ENCODE measurements at places on chromosomes 7 and 10.

GRCh38 chr7:27031289-27032172, 64.3 kb downstream of the HOXA1 start:
- DNase-seq, result peak; percentile 1

DNA sequence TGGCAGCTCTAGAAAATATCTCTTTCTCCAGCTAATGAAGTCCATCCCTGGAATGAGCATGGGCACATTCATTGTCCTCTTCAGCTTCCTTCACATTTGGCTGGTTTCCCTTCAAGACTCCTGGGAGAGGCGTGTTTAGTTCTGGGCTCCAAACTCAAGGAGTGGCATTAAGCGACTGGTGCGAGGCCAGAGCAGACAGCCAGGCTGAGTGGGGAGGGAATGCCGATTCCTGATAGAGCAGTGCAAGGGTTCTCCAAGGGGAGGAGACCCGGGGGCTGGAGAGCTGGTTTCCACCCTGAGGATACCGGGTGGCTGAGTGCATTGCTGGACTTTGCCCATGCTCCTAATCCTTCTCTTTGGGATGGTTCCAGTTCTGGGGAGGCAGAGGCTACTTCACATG, 372.1 kb downstream of the RPS24 start:
- DNase-seq, result no peak

- DNase-seq, result no peak
Observed at GRCh38 chr7:103962070-103962469, 27.4 kb downstream of the RELN start.

- DNase-seq, result peak; percentile 36
Observed at GRCh38 chr10:11097686-11098085, 80.0 kb downstream of the CELF2 start.

DNA sequence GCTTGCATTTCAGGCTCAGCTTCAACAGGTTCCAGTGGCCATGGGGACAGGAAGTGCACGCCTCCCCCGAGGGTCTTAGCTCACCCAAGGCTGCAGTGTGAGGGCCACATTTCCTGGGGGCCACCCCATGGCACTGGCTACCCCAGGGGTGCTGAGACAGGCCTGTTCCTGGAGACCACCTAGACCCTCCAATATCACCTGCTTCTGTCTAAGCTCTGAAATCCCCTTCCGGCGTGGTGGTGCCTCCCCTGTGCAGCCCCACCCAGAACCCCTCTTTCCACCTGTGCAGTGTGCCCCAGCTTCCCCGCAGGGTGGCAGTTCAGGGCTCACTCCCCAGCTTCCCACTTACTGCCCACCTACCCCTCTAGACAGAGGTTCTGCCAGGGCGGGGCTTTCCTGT, 83.1 kb downstream of the ADARB2 start:
- no peak for DNase-seq

DNA sequence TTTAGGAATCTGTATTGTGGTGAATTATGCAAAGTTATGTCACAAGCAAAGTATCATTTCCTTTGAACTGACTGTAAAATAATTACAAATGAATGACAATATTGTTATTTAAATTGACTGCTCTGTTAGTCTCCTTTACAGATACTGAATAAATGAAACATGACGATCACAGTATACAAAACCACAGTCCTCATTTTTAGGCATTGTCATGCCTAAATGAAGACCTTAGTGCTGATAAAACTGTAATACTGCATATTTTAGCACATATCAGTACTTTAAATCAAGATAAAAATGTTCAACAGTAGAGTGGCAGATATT, 39.7 kb upstream of the FEZF1 start:
- no peak for DNase-seq

DNA sequence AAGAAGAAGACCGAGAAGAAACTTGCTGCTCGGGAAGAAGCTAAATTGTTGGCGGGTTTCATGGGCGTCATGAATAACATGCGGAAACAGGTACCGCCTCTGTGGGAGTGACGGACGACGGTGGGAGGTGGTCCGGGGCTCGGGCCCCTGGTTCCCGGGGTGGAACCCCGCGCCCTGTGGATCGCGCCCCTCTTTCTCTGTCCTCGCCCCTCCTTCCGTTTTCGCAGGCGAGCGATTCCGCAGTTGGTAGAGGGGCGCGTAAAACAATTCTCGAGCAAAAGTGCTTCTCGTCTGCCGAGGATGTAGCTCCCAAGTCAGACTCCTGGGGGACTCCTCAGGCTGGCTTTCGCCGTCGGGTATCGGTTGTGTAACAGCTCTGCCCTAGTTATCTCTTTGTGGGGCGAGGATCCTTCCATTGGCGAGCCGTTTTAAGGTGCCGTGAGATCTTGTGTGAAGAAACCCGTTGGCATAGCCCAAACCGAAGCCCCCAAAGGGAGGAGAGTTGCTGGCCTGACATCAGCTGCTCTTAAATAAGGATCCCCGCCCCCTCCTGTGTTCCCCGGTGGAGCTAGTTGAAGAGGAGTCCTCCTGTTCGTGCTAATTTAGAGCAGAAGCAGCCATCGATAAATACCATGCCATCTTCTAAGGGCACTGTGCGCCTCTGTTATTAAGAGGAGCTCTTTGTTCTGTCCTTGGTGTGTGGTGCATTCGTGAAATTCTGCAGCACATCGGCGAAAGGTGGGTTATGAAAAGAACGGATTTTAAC, 655 bp downstream of the KLHL7 start:
- DNase-seq, result no peak

GRCh38 chr7:95963446-95963990, 191.2 kb downstream of the DYNC1I1 start:
- DNase-seq, result no peak

- DNase-seq, result no peak
Observed at GRCh38 chr7:128102490-128103291, 71.5 kb upstream of the LRRC4 start.

DNA sequence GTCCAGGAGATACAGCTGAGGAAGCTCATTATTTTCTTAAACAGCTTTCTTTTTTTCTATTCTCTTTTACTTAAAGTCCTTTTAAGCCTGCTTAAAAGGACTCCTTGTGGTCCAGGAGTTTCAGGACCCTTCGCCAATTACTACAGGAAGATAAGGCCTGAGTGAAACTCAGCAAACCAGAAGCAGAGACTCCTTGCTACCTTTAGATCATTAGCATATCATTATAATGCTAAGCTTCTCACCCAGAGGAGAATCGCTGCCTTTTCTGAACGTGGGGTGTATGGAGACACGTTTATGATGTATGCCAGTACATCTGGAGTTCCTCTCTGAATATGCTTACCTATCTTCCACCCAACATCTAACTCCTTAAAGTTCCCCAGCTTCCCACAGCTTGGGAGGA, 47.5 kb downstream of the ANKMY2 start:
- no peak for DNase-seq

DNA sequence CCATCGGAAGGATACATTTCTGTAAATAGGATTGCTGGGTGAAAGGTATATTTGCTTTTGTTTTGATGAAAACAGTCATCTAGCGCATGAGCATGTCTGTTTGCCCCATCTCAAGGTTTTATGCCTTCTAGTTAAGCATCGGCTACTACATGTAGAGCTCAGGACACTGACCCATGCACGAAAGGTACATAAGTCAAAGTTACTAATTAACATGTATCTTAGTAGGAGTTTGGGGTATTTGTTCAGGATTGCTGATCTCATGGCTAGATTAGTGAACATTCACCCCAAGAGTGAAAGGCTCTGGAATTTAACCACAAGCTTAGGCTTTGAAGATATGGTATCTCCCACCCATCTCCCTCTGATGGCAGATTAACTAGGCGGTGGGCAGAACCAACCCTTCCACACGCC, 91.5 kb downstream of the RBM20 start:
- DNase-seq, result no peak

DNA sequence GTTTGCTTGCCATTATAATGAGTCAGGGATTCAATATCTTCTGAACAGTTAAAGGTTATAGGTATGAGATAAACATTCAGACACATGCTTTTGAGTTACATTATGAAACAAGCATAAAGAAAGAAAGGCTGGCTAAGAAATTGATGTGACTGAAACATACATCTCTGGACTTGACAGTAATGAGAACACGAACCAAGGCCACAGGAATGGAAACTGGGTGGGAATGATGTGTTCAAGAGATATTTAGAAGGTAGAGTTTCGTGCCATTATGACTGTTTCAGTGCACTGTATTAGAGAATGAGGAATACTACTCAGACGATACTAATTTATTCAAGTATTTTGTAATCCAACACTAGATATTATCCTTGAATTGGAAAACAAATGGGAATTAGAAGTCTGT, 332.1 kb upstream of the MAGI2 start:
- no peak for DNase-seq

- no peak for DNase-seq
Observed at GRCh38 chr7:132475669-132476116, 100.6 kb downstream of the PLXNA4 start.

DNA sequence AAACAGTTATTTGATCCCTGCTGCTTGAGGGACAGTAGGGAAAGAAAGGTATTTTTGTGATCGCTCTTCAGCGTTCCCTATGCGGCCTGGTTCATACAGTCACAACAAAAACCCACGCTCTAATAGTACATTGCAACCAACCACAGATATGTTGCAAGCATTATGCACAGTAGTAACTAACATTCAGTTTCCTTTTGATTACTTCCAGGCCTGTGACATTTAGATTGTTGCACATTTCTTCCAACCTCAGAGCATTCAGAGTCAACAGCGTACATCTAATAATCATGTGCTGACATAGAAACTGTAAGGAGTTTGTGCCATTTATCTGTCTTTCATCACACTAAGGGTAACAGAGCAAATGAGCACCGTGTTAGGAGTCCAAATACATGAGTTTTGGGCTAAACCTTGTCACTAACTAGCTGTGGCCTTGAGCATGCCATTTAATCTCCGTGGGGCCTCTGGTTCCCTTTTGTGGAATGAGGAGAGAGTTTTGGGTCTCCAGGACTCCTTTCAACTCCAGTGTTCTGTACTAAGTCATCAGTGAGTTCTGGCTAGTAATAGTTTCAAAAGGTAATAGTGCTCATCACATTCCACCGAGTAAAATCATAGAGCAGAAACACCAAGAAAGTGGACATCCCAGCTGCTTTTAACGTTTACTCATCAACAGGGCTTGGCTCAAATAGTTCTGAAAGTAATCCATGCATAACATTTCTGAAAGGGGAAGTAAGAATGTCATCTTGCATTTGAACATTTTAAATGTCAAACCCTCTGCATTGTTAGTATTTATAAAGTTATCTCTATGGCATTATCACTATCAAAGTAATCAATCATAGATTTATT, 99.0 kb upstream of the FZD1 start:
- DNase-seq, result peak; percentile 24

GRCh38 chr10:86298501-86299001, 68.0 kb downstream of the GRID1 start:
- DNase-seq, result no peak

- DNase-seq, result no peak
Observed at GRCh38 chr7:27996141-27996540, 184.5 kb downstream of the JAZF1 start.

DNA sequence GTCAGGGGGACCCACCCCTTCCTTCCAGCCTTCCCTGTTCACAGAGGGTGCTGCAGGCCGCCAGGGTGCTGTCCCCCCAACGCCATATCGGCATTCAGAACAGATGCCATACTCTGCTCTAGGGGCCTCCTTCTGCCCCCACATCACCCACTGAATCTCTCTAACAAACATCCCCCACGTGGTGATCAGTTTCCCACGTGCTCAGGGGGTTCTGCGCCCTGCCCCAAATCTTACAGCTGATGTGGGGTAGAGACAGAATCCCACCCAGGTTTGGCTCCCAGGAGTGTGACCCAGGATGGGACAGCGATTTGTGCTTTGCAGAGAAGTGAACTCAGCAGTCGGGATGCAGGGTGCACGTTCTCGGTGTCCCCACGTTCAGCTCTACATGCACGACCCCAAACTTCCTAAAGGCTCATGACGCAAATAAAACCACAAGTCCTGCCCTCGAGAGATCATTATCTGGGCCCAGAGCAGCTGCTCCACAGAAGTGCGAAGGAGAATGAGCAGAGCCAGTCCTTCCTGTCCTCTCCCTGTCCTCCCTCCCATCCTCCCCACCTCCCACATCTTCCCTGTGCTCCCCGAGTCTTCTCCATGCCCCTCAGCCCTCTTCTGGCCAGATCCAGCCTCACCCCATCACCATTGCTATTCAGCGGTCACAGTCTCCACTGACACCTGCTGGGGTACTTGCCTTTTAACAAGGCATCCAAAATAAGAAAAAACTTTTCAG, 423.4 kb downstream of the DNAJB6 start:
- DNase-seq, result no peak

GRCh38 chr7:150982351-150982750, 4.2 kb upstream of the KCNH2 start:
- DNase-seq, result no peak

GRCh38 chr10:124197371-124198124, 104.2 kb upstream of the CHST15 start:
- no peak for DNase-seq

GRCh38 chr10:92574548-92575261, 812 bp upstream of the IDE start:
- no peak for DNase-seq

- DNase-seq, result no peak
Observed at GRCh38 chr7:67990716-67991115, 994.1 kb downstream of the TYW1 start.

DNA sequence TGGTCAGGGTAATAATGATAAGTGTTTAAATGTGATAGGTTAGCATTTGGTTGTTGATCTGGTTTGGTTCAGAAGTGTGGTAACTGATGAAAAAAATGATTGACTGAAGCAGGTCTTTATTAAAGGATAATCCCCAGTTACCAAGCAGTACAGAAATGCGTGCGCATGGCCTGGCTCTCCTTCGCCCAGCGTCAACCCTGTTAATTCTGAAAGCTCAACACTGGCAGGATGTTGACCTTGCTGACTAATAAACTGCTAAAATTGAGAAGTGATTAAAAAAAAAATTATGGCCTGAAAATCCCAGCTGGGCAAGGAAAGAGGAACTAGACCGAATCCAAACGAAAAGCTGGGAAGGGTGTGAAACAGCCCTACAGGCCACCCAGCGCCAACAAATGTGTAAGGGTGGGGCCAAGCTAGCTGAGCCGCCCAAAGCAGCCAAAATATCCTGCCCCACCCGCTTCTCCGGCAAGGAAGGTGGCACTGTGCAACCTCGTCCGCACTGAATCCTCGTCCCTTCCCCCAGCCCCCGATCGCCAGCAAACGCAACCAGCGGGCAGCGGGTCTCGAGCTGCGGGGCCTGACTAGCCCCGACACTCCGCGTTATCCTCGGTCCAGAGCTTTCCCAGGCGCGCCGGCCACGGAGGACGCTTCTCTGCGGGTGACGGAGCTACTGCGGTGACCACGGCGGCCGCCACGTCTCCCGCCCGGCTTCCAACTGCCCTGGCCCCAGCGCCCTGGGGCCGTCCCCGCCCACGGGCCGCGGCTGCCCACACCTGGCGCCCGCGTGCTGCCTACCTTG, 561 bp downstream of the SHTN1 start:
- no peak for DNase-seq

DNA sequence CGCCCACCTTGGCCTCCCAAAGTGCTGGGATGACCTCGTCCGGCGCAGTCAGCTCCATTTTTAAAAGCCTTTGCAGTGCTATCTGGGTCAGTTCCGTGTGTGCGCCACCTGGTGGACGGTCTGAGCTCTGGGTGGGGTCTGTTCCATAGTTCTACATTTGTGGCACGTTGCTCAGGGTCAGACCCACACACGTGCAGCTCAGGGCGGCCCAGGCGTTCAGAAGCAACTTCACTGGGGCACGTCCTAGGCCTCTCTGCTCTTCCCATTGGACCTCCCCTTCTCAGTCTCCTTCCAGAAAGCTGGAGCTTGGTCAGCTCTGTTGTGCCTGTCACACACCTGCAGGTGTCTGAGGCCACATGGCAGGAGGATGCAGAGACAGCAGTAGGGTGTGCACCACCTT, 137.9 kb downstream of the DNAJB6 start:
- no peak for DNase-seq
